Kidney (tissue), 22 donors: ENCODE measurements at places on chromosomes 6 and 20. TPM values are rescaled to one million over a fixed set of nuclear protein-coding genes. Genes with fewer than 3 reads are reported as not detected.

DNA sequence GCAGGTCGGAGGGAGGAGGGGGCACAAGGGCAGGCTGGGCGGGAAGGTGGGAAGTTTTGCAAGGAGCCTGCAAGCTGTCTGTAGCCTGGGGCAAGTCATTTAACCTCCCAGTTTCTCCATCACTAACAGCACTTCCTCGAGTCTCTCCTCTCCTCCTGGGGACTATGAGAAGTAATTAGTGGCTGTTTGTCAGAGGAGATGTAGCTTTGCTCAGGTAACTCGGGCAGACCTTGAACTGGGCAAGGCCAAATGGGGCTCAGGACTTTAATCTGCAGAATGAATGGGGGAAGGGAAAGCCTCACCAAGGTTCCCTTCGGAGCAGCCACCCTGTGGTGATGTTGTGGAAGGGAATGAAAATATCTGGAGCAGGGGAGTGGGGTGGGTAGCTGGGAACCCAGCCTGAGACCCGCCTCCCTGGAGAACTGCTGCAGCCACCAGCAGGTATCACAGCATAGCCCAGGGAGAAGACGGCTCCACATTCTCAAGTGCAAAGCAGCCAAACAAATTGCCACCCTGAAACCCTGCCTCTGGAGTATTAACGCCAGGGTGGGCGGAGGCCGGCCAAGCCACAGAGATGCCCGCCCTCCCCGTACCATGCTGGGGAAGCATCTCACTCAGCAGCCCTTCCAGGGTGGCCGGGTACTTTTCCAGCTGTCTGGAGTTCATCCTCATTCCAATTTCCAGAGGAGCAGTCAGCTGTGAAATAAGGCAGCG lies 6.1 kb upstream of the LEMD2 start:
- DNase-seq = no peak
- H3K36me3 ChIP-seq = no peaks in the 10 kb centered on the region
- H3K27ac ChIP-seq = no peak overlapping the region

Gene C20orf144
- not detected for polyA plus RNA-seq

- H3K27me3 ChIP-seq = no peaks in the 10 kb centered on the region
- no peak overlapping the region for H3K27ac ChIP-seq
- H3K36me3 ChIP-seq = no peaks in the 10 kb centered on the region
- no peaks in the 10 kb centered on the region for H3K4me1 ChIP-seq
Observed at GRCh38 chr6:1958257-1958656, 287.1 kb downstream of the GMDS start.

- no peaks in the 10 kb centered on the region for H3K4me1 ChIP-seq
- H3K27ac ChIP-seq = no peak overlapping the region
- H3K4me3 ChIP-seq = no peak overlapping the region
- H3K36me3 ChIP-seq = no peaks in the 10 kb centered on the region
Observed at GRCh38 chr6:45830441-45831139, 185.1 kb downstream of the CLIC5 start.

Gene GJA1
- 14.2 TPM for polyA plus RNA-seq

Gene TDRD6
- 0.84 TPM for polyA plus RNA-seq

Gene CALHM5
- 2.1 TPM for polyA plus RNA-seq

DNA sequence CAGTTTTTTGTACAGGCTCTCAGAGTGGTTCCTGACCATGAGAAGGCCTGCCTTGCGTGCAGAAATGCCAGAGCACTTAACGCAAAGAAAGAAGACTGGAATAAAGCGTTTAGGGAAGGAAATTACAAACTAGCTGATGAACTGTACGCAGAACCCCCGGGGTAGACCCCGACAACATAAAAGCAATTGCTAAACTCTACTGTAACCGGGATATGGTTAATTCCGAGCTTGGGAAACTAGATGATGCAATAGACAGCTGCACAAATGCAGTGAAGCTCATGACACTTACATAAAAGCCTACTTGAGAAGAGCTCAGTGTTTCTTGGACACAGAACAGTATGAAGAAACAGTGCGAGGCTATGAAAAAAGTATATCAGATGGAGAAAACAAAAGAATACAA lies 35.7 kb downstream of the CITED2 start:
- no peak overlapping the region for H3K27ac ChIP-seq
- no peak overlapping the region for H3K4me3 ChIP-seq
- H3K27me3 ChIP-seq = no peaks in the 10 kb centered on the region

GRCh38 chr6:161459008-161459615 lies 185.3 kb upstream of the AGPAT4 start:
- H3K4me3 ChIP-seq = no peak overlapping the region
- no peak for DNase-seq
- H3K36me3 ChIP-seq = no peaks in the 10 kb centered on the region
- no peak overlapping the region for H3K27ac ChIP-seq

DNA sequence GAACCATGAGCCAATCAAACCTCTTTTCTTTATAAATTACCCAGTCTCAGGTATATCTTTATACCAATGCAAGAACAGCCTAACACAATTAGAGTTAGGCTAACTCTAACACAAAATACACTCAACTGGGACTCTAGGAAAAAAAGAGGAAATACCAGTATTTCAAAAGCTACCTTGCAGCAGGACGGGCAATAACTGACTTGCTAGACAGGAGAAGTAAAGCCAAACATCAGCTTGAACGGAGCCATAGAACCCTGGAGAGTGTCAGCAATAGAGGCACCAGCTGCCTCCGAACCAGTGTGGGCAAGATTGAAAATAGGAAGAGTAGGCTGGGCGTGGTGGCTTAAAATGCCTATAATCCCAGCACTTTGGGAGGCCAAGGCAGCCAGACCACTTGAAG lies 162.0 kb upstream of the SOX4 start:
- no peaks in the 10 kb centered on the region for H3K36me3 ChIP-seq
- no peaks in the 10 kb centered on the region for H3K4me1 ChIP-seq
- no peak overlapping the region for H3K27ac ChIP-seq
- H3K27me3 ChIP-seq = no peaks in the 10 kb centered on the region
- no peak overlapping the region for H3K4me3 ChIP-seq
- no peak for DNase-seq

Gene TPBG
- 5.8 TPM for polyA plus RNA-seq

DNA sequence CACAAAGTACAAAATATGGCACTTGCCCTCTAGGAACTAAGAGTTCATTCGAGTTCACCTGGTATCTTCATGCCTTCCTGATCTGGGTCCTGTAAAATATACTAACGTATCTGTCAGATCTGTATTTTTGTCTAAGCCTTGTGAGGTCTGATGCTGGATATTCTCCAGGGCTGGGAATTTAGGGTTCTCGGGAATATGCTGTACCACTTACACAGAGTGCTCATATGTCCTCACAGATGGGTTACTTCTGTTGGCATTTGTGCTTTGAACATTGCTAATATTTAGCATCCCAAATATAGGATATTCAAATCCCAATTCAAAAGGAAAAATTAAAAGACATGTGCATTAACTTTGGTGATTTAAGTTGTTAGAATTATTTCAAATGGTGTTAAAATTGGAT lies 122.0 kb downstream of the DNAH8 start:
- DNase-seq = no peak
- no peaks in the 10 kb centered on the region for H3K27me3 ChIP-seq

Gene ULBP1
- polyA plus RNA-seq = 0.47 TPM

DNA sequence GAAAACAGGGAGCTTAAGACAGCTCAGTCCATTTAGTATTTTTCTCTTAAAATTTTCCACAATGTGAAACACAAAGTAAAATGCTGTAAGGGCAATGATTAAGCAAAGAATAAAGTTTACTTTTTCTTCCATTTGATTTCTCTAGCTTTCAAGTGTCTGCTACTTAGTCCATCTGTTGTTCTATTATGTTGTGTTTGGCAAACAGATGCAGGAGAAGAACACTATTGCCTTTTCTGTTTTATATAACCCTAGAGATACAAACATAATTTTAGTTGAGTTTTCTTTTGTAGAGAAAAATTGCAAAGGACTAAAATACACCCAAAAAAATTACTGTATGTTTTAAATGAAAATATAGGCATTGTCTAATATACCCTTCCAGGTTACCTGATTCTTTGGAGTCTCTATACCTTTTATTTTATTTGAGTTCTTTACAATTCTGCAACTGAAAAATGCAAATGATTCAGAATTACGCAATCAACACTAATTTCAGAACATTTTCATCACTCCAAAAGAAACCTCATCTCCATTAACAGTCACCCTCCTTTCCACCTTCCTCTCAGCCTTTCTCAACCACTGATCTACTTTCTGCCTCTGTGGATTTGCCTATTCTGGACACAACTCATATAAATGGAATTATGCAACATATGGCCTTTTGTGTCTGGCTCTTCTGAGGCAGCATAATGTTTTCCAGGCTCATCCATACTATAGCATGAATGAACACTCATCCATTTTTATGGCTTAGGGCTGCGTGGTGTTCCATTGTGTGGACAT lies 96.9 kb downstream of the MKKS start:
- H3K27ac ChIP-seq = no peak overlapping the region
- no peak overlapping the region for H3K4me3 ChIP-seq

DNA sequence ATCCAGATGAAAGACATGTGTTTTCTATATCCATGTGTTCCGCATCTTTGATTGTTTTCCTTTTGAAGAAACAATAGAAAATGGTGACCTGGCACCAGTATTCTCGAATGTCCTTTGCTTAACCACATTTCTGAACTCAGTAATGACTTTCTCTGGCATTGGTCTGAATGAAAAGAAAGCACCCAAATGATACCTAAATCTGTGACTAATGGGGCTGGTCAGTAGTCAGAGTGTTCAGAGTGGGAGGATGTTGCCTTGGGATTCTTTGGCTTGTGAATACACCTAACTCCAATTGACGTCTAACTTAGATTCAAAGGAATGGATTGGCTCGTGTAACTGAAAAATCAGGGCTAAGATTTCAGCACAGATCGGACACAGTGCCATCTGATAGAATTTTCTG lies 27.1 kb downstream of the PARD6B start:
- H3K27me3 ChIP-seq = no peaks in the 10 kb centered on the region
- H3K4me3 ChIP-seq = no peak overlapping the region
- no peaks in the 10 kb centered on the region for H3K4me1 ChIP-seq
- no peak for DNase-seq
- H3K36me3 ChIP-seq = no peaks in the 10 kb centered on the region

GRCh38 chr6:57173886-57174510 lies 1.9 kb downstream of the BAG2 start:
- no peaks in the 10 kb centered on the region for H3K27me3 ChIP-seq
- no peaks in the 10 kb centered on the region for H3K4me1 ChIP-seq
- no peak for DNase-seq
- H3K4me3 ChIP-seq = peak overlapping the region; percentile 1

DNA sequence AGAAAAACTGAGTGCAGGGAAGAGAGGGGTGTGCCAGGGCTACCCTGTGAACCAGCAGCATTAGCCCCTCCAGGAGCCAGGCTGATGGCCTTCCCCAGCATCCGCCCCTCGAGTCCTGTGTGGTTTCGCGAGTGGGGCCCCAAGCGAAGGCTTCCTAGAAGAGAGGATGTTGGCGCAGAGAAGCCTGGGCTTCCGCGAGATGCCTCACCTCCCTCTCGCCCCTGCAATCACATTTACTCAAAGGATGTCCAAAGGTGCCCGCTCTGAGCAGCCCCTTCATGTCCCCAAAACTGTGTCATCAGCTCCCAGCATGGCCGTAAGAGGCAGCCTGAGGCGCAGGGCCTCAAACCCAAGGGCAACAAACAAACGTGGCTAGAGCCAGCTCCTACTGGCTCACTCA lies 111.7 kb downstream of the PREX1 start:
- no peaks in the 10 kb centered on the region for H3K27me3 ChIP-seq
- no peaks in the 10 kb centered on the region for H3K36me3 ChIP-seq
- H3K27ac ChIP-seq = no peak overlapping the region
- H3K4me3 ChIP-seq = no peak overlapping the region
- no peaks in the 10 kb centered on the region for H3K4me1 ChIP-seq

- no peak for DNase-seq
- no peak overlapping the region for H3K27ac ChIP-seq
- H3K27me3 ChIP-seq = peaks cover 5% of the 10 kb centered on the region
Observed at GRCh38 chr6:31354158-31354863, 2.7 kb downstream of the HLA-B start.

Gene RIPPLY2
- polyA plus RNA-seq = not detected

DNA sequence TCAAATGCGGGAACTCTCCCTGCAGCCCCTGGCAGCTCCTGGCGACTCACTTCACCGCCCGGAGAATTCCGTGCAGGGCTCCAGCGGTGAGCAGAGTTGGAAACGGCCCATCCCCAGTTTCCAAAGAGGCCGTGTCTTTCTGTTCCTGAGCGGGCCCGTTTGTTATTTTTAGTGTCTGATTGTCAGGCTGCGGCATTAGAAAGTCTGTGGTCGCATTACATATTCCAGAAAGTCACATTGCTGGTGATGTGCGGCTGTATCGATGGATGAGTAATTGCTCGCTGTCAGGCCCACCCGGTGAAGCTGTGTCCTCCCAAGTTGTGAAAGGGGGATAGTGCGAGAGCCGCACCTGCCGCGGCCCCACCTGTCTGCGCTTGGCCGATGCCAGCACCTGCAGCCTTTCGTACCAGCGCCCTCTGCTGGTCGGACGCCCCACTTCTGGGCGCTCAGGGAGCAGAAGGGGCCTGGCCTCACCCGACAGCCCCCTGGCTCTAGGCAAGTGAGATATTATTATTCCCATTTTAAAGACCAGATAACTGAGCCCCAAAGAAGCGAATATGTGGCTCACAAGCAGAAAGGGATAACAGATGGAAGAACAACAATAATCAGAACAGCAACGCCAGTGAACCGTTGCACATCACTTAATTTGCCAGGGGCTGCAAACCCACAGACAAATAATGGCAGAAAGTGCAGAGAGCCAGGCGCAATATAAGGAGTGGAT lies 244.9 kb downstream of the TSHZ2 start:
- peaks cover 4% of the 10 kb centered on the region for H3K4me1 ChIP-seq

Gene C6orf52
- 3.8 TPM for polyA plus RNA-seq

DNA sequence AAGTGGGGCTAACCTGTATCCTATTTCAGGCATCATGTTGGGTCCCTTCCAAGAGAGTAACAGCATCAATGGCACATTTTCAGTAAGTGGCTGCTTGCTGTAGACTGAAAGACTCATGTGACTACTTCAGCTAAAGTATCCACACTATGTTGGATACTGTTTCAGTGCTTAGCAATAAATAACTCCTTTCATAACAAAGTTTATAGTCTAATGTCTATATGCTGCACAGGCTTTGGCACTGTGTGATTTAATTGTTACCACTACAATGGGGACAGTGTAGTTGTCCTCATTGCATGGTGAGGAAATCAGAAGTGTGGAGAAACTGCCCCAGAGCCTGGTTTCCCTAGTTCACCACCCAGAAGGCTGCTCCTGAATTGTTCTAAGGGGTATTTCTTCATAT lies 318.0 kb upstream of the PTCHD4 start:
- DNase-seq = no peak
- no peaks in the 10 kb centered on the region for H3K27me3 ChIP-seq
- no peak overlapping the region for H3K4me3 ChIP-seq
- no peak overlapping the region for H3K27ac ChIP-seq
- H3K36me3 ChIP-seq = no peaks in the 10 kb centered on the region
